ENCODE measurements at places on chromosomes 2 and 18. TPM values are rescaled to one million over a fixed set of nuclear protein-coding genes. Genes with fewer than 3 reads are reported as not detected.

Gene UPP2
- 3.1 TPM for total RNA-seq

Gene LOXL3
- total RNA-seq = 19.4 TPM

Gene SCG2
- 50.7 TPM for total RNA-seq

Gene STAT4
- total RNA-seq = 6.3 TPM

Gene NTSR2
- total RNA-seq = not detected

Gene FAM117B
- 51.6 TPM for total RNA-seq

Gene TNFRSF11A
- total RNA-seq = 0.63 TPM

Gene FEV
- total RNA-seq = not detected

Gene XIRP2
- 0.31 TPM for total RNA-seq

Gene CDH2
- total RNA-seq = 208 TPM

Gene TXNDC2
- total RNA-seq = not detected

Gene CYTIP
- 2.5 TPM for total RNA-seq

Gene COL4A3
- total RNA-seq = 2.5 TPM

Gene CRACDL
- 0.94 TPM for total RNA-seq

Gene CYBRD1
- 5.6 TPM for total RNA-seq

Gene ABCG8
- total RNA-seq = 0.31 TPM

Gene RASGRP3
- 12.2 TPM for total RNA-seq

Gene VAMP8
- 0.94 TPM for total RNA-seq

Gene PRSS56
- not detected for total RNA-seq

Gene NR4A2
- total RNA-seq = 12.2 TPM

Gene MTA3
- total RNA-seq = 54.1 TPM

Gene ASPRV1
- total RNA-seq = 8.8 TPM

Gene UGT1A5
- not detected for total RNA-seq

Gene PRKAG3
- not detected for total RNA-seq
